GM12878 (cell line): ENCODE measurements at places on chromosomes 5 and 9. TPM values are rescaled to one million over a fixed set of nuclear protein-coding genes. Genes with fewer than 3 reads are reported as not detected.

The SLC25A2 gene
- 0.44 and 0.58 TPM in 2 replicates for total RNA-seq

The DAB2 gene
- total RNA-seq, result 0.23 and 0.53 TPM in 2 replicates

- no peak for DNase-seq
Observed at GRCh38 chr9:32989660-32990059, 11.8 kb downstream of the APTX start.

DNA sequence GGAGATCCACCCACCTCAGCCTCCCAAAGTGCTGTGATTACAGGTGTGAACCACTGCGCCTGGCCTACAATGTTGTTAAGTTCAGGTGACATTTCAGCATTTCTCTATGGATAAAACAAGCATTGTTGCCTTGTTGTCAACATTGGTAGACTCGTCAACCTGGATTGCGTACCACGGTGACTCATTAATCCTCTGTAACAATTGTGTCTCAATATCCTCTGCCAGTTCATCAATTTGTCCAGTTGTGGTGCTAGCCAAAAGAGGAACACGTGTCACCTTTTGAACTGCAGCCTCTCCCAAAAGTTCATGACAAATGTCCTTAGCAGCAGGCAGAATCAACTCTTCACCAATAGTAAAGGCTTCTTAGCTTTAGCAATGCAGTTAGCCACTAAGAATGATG, 46.3 kb upstream of the LARP1 start:
- DNase-seq, result no peak

DNA sequence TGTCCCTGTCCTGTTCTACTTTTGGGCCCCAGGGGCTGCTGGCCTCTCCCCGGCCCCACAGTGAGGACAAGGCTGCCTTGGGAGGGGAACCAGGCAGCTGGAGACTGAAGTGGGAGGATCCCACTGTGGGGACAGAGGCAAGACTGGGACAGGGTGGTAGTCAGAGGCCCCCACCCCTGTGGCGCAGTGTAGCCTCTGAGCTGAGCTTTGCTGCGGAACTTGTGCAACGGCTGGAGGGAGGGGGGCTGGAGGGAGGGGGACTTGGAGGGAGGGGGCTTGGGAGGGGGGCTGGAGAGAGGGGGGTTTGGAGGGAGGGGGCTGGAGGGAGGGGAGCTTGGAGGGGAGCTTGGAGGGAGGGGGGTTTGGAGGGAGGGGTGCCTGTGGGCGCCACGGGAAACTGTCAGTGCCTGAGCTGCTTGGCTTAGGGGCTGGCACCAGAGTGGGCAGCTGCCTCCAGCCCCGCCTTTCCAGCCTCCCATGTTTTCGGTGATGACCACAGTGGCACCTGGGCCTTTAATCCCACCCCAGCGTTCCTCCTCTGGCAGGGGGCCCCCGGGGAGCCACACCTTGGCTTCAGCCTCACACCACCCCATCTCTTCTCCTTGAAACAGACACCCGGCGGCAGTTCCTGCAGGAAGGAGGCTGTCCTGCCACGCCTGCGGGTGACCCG, 2.3 kb upstream of the FUT7 start:
- no peak for DNase-seq

DNA sequence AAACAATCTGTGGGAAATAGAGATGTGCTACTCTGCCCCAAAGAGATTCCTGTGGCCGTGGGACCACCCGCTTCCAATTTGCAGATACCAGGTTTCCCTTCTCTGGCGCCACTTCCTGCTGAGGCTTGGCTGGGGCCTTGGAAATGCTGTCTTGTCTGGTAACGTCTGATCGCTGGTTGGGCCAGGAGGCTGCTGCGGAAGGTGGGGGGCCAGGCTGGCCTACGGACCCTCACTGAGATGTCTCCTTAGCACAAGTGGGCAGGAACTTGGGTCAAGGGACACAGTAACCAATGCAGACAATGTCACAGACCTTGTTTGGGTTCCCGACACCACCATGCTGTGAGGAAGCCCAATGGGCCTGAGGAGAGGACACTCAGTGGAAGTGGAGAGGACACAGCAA, 31.7 kb upstream of the IRX4 start:
- no peak for DNase-seq

DNA sequence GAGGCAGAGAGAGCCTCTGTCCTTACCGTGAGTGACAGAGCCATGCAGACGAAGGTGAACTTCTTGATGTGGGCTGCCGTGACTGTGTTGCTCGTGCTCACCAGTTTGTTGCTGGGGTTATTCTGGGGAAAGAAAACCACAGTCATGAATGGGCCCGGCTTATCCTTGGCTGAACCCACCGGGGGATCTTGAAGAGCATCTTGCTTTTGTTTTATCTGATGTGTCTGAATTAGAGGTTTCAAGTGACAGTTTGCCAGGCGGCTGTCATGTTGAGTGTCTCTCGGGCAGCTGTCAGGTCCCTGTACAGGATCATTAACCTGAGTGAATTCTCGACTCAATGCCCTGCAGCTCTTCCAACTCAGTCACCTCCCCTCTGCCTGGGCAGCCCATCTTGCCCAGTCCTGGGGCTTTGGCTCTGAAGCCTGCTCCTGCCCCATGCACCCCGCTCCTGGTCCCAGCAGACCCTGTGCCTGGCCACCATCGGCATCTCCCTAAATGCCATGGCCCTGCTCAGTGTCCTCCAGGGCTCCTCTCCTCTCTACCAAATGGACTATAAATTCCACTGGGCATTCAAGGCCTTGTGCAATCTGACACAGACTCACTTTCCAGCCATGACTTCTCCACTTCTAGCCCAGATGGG, 77.4 kb downstream of the OTULIN start:
- no peak for DNase-seq

DNA sequence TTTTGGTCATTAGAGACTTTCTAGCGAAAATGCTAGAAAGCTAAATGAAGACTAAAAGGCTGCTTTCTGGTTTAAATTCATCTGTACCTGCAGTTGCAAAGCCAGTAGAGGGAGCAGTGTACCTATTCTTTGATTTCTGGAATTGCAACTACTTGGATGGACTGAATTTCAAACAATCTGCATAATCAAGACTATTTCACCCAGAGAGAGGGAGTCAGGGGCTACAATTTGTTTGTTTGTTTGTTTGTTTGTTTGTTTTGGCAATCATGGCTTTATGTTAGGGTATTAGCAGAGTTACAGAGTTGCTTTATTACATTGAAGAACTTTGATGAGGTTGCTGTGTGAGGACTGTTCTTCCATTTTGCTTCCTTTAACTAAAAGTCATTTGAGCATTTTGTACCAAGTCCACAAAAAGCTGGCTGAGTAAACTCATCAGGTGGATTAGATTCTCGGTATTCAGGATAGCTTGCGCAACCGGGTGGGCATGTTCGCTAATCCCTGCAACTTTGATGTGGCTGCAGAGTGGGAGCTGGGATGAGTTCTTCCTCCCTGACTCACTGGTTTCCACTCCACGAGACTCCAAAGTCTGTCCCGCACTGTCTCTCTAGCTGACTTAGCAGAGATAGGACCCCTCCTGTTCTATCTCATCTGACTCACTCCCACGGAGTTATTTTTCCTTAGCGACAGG, 80.0 kb upstream of the TUT7 start:
- DNase-seq, result no peak

- peak; percentile 54 for DNase-seq
Observed at GRCh38 chr9:20941174-20941690, 90.2 kb downstream of the HACD4 start.
